ENCODE measurements at places on chromosomes 6 and 20.

- peak; percentile 46 for DNase-seq
These were observed 41.2 kb downstream of the THBS2 start for GRCh38 chr6:169212436-169212835.

DNA sequence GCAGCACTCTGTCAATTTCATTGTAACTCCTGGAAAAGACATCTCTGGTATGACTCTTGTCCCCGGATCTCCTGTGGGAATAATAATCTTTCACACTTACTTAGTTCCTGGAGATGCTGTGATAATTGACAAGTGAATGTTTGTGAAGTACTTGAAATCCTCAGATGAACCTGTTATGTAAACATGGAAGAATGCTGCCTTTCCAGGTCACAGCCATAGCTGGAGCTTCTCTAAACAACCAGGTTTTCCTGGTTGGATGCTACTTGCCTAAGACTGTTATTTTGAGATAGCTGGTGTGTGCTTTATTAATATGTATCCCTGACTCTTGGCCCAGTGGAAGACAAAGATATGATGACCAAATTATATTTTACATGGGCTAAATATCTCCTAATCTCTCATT is 228.6 kb downstream of the KCNQ5 start:
- DNase-seq: no peak

GRCh38 chr20:5674176-5674660 is 76.0 kb upstream of the SHLD1 start:
- DNase-seq: peak; percentile 83

GRCh38 chr20:21272679-21273078 is 30.5 kb upstream of the XRN2 start:
- no peak for DNase-seq

- DNase-seq: no peak
These were observed 1.4 kb downstream of the NCR2 start for GRCh38 chr6:41336824-41337223.

- DNase-seq: no peak
These were observed 34.8 kb upstream of the TFB1M start for GRCh38 chr6:155349129-155349528.

GRCh38 chr6:161836643-161837448 is 563.0 kb upstream of the AGPAT4 start:
- no peak for DNase-seq

DNA sequence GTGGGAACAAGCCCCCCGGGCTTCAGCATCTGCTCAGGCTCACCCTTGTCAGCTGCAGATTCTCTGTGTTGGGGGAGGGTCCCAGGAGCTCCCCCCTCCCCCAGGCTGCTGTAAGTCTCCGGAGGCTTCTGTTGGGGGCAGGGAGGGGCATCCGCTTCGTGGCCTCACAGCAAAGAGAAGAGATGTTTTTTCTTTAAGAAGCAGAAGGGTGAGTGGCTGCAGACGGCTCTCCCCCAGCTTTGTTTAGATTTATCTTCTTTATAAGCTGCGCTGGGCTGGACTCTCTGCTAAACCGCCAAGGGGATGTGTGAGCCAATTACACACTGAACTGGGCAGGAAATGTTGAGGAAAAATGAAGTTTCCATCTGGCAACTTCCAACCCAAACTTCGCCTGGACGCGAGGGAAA is 48.7 kb upstream of the GATA5 start:
- DNase-seq: no peak

DNA sequence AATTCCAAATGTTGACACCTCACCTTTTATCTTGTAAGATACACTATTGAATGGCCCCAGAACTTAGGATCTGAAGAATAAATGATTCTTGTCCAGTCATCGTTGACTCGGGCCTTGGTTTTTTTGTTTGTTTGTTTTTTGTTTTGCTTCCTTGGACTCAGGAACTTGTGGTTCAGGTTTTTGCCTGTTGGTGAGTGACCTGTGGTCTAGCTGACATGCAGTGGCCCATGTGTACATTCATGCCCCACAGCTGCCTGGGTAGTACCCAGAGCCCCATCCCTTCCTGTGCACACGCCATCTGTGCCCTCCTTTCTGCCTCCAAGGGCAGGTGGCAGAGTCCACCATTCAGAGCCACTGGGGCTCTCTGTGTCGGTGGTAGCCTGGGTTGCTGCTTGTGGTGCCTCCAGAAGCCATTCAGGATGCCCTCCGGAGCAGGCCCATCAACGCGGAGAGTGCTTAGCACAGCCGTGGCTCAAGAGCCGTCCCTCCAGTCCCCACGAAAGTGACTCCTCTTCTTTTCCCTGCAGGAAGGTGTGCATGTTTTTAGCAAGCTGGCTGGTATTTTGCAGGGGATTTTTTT is 85.9 kb downstream of the SYNJ2 start:
- DNase-seq: no peak

- peak; percentile 72 for DNase-seq
These were observed 155.9 kb downstream of the NFATC2 start for GRCh38 chr20:51386586-51386985.

DNA sequence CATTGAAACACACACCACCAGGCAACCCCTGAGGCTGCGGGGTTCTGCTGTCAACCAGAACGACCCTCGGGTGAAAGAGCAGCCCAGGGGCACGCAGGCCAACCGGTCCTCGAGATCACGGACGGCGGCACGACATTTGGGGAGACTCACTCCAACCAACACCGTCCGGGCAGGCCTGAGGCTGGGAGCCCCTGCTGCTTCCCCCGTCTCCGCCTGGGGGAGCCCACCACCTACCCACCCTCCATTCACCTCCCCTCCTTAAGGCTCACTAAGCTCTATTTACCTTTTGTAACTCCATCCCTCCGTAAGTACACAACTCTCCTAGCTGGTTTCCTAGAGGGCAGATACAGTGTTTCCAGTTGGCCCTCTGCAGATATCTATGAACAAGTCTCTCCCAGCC is 971.3 kb upstream of the DEFB115 start:
- DNase-seq: no peak

DNA sequence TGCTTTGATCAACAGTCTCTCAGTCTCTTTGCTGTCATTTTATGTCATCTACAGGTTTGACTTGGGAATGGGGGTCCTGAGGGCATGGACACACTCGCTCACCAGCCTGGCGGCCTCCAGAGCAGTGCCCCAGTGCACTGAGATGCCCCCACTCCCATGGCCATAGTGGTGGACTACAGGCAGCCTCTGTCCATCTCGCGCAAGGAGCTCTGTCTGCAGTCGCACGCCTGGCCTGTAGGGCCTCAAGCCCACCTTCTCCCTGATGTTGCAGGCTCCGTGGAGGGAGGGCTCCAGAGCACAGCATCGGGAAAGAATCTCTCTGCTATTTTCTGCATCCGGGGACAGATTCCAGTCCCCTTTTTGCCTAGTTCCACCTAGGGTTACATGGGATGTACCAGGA is 22.6 kb downstream of the DDO start:
- no peak for DNase-seq

DNA sequence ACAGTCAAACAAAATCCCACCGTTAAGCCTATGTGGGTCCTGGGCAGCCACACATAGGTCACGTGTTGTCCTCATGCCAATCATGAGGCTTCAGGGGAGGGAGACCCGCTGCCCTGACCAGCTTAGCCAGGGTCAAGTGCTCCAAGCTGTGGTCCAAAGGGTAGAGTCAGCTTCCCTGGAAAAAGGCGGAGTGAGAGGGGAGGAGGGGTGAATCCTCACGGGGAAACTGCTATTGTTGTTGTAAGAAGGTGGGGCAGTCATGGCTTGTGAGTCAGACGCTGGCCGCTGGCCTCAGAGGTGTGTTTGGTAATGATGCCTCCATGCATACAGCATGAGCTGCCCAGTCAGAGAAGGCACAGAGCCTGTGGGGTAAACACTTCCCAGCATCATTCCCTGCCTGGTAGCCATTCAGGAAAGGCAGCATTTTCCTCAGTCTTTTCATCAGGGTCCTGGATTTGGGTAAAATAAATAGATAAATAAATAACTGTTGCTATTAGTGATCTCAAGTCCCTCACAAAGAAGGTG is 8.7 kb downstream of the CST3 start:
- DNase-seq: no peak

- DNase-seq: no peak
These were observed 45.2 kb upstream of the PAK5 start for GRCh38 chr20:9884061-9884460.

DNA sequence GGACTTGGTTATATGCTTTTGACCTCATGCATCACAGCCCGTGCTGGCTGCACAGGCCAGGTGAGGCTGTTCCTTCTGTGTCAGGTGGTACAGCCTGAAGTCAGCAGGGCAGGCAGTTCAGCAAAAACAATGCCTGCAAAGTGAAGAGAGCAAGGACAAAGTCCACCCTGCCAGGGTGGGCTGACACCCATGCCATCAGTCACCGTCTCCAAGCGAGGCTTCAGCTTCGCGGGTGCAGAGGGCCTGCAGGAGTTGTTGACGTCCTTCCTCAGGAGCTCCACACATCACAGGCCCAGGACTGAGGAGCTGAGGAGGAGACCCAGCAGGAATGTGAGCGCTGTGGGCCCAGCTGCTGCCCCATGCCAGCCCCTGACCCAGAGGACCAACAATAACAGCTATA is 111.3 kb downstream of the SASH1 start:
- DNase-seq: no peak

DNA sequence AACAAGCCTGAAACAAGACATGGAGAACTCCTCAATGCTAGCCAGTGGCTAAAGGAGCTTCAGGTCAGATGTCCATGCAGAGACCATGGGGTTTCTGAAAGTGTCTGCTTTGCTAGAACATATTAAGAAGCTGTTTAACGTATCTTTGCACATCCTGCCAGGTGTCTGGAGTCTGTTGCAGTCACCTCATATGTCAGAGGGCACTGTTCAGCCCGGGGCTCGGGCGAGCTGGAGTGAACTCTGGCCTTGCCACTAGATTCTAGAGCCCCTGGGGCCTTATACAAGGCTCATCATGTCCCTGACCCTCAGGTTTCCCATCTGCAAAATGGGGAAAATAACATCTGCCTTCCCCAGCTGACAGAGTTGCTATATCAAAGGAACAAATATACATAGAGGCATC is 59.0 kb downstream of the PRDM1 start:
- no peak for DNase-seq

- DNase-seq: peak; percentile 67
These were observed 16.8 kb upstream of the CDH22 start for GRCh38 chr20:46324960-46325703.

DNA sequence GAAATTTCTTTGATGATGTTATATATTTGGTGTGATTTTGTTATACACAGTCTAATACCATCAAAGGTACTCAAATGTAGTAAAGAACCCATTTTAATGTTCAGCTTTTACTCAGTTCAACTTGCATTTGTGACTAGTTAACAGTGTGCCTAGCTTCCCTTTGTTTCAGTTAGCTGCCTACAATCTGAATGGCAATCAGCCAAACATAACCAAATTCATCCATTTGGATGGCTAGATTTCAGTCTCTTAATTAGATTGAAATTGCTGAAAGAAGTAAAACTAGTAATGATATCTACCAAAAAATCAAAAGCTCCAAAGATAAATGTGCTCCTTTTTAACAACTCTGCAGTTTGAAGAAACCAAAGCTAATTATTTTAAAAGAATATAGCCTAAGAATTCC is 6.9 kb downstream of the EPHA7 start:
- no peak for DNase-seq

DNA sequence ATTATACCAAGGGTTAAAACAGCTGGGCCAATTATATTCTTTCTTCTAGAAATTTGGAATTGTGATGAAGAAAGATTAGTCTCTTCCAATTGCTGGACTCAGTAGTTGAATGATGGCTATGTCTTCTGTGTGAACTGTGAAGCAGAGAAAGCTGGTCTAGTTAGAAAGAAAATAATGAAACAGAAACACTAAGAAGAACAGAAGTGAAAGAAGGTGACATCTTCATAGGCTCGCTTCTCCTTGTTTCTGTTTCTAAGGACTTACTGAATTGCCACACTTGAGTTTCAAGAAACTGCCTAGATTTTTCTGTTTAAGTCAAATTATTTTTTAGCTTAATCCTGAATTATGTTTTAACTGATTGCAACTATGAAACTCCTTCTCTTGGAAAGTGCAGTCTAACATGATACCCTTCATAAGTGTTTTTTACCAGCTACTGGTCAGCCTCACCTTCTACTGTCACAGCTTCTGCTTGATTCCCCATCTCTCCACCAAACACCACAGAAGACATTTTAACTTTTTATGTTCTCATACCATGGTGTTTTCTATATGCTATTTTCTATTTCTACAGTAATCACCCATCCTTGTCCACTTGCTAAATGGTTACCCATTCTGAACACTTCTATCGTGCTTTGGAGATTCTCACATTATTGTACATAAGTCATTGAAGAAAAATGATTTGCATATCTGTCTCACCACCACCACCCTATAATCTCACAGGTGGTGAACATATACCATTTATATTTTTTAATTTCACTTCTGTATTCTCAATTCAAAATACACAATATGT is 268.8 kb downstream of the GRIK2 start:
- no peak for DNase-seq

GRCh38 chr20:6744180-6744579 is 23.3 kb upstream of the BMP2 start:
- DNase-seq: no peak

DNA sequence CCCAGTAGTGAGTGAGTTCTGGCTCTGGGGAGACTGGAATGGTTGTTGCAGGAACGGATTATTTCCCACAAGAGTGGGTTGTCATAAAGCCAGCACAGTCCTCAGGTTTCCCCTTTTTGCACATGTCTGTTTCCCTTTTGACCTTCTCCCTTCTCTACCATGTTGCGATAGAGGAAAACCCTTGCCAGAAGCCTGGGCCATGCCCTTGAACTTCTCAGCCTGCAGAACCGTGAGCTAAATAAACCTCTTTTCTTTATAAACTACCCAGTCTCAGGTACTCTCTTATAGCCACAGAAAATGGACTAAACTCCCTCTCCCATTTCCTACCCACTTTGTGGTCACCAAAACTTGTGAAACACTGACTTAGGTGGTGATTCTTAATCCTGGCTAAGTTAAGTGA is 7.2 kb upstream of the PPP1R16B start:
- DNase-seq: no peak

DNA sequence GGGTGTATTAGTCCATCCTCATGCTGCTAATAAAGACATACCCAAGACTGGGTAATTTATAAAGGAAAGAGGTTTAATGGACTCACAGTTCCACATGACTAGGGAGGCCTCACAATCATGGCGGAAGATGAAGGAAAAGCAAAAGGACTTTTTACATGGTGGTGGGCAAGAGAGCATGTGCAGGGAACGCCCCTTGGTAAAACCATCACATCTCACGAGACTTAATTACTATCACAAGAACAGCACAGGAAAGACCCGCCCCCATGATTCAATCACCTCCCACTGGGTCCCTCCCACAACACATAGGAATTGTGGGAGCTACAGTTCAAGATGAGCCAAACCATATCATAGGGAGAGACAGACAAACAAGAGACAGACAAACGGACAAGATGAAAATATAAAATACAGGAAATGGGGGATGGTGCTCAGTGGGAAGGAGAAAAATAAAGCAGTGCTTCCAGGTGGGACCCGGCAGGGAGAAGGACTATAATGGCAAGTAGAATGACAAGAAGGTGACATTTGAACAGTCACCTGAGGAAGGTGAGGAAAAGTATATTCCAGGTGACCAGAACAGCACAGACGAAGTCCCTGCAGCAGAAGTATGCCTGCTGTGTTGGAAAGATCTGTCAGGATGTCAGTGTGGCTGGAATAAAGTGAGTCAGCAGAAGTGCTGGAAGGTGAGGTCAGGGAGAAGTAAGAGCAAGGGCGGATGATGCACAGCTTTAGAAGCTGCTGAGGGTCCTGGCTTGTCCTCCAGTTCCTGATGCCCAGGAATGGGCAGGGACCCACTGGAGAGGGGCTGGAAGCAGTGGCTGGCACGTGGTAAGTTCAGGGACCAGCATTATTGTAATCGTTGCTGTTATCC is 61.1 kb downstream of the SLC2A10 start:
- no peak for DNase-seq

GRCh38 chr6:16480763-16481560 is 242.6 kb downstream of the GMPR start:
- no peak for DNase-seq

Measured in Karpas-422 (cell line).